Common myeloid progenitor, CD34-positive (primary cell): ENCODE measurements at places on chromosomes 2 and 18.

DNA sequence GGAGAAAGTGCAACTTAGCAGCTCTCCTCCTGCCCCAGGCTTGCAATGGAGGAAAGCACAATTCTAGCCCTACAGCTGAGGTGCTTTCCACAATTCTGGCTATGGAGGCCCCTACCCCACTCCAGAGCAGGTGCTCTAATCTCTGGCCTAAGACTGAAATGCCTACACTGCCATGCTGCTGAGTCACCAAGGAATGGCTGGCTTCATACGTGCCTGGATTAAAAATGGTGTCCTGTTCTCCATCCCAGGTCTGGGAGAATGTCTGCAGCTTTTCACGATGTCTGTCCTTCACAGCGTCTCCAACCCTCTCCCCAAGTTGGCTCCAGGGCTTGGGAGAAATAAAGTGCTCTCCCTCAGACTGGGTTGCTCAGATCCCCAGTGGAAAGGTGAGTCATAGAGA, 48.5 kb downstream of the MBOAT2 start:
- no peak for DNase-seq

GRCh38 chr2:222518570-222519381, 94.4 kb downstream of the SGPP2 start:
- no peak for DNase-seq

- no peak for DNase-seq
Observed at GRCh38 chr2:236056141-236056540, 112.0 kb downstream of the GBX2 start.

DNA sequence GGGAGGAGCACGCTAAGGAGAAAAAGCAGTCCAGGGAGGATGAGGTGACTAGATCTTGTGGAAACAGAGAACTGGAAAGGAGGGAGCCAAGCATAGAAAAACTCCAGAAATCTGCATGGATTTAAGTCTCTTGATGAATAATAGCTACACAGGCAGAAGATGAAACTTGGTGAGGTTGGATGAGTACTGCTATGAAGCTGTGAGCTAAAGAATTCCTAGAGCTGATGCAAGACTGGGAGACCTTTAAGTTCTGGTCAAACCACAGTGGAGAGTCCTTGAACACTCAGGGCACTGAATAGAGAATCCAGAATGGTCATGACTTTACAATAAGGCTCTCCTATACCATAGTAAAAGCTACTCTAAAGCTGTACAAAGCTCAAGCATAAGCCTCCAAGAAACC, 18.4 kb upstream of the PIEZO2 start:
- DNase-seq: no peak

GRCh38 chr18:59593291-59593717, 103.9 kb downstream of the CCBE1 start:
- DNase-seq: no peak

GRCh38 chr2:38380397-38381130, 3.5 kb upstream of the ATL2 start:
- DNase-seq: peak; percentile 93

GRCh38 chr2:108889907-108890306, 99.1 kb downstream of the EDAR start:
- peak; percentile 12 for DNase-seq

DNA sequence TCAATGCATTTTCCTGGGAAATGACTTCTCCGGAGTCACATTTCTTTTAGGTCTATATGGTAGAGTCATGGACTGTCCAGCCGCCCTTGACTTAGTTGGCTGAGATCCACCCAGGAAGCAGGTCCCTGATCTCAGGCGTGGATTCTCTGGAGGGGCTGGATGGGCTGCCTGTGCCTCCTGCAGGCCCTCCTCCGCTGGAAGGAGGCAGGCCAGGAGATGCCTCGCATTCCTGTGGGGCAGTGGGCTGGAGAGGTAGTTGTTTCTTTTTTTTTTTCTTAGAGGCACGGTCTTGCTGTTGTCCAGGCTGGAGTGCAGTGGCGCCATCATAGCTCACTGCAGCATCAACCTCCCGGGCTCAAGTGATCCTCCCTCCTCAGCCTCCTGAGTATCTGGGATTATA, 129.0 kb upstream of the MYCN start:
- no peak for DNase-seq

DNA sequence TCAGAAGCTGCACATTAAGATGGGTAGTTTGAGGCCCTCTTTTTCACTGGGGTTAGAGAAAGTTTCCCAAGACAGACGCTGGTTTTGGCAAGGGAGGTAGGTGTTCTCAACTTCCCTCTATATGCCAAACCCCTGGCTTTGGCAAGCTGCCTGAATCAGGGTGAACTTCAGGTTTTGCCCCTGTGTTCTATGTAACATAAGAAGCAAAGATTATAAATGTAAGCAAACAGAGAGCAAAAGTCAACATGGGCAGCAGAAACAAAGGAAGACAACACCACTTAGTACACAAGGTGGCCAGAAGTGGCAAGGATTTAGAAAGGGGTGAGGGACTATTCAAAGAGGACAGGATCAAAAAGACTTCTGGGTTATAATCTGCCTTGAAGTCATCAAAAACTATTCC, 70.5 kb upstream of the TFCP2L1 start:
- DNase-seq: peak; percentile 9

DNA sequence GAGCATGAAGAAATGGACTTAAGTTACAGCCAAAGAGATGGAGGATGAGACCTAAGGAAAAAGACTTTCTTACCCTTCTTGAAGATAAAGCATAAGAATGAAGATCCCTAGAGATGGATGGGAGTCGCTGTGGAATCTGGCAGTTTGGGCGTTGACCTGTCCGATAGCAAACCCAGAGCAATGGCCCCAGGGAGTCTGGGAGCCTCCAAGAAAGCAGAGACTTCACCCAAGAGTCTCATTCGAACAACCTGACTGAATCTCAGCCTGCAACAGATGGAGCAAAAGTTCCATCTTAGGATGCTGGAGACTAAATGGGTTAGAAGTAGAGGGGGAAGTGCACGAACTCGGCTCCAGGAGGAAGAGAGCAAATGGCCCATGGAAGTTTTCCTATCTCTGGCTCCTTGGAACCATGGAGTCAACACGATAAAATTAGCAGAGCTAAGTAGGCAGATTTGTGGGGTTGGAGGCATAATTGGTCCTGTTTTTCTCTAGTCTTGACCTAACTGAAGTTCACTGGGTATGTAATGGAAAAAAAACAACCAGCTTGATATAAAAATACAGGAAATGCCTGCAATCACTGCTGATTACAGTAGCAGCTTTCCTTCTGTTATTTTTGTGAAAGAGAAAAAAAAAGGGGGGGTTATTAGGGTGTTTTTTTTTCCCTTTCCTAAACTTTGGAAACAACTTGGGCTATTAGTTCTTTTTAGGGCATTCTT, 178.4 kb upstream of the EPAS1 start:
- no peak for DNase-seq

DNA sequence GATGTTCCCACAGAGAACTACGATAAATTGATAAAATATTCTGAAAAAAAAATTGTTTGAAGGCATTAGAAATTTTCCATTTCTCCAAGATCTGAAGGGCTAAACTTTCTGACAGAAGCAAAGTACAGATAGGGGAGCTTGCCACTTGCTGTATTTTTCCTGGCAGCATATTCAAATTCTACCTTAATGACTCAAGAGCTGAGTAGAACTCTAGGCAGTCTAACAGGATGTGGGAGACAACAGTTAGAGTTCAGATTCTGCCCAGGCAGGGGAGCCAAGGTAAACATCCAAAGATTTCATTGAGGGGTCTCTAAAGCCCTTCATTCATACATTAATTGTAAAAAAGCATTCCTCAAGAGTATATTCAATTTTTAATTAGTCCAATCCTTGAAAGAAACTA, 46.0 kb upstream of the RIT2 start:
- no peak for DNase-seq

DNA sequence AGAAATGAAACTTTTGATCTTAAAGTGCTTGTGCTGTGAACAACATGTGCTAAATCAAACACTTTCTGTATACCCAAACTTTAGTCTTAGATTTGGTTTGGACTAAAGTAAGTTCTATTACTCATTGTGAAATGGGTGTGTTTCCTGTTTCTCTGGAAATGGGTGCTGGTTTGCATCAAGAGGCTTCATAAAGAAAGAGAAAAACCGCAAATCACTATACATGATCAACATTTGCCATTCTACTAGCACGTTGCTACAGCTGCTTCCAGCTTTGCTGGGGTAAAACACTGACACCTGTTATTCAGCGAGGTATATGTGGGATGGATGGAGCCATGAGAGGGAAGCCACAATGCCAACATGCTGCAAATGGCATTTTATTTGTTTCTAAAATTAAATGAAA, 547.0 kb upstream of the ACVR2A start:
- no peak for DNase-seq

GRCh38 chr2:95017071-95017501, 8.4 kb upstream of the MAL start:
- DNase-seq: no peak

GRCh38 chr18:46761059-46761769, 4.4 kb upstream of the ST8SIA5 start:
- no peak for DNase-seq

GRCh38 chr2:64638502-64639120, 15.1 kb downstream of the SERTAD2 start:
- DNase-seq: no peak

DNA sequence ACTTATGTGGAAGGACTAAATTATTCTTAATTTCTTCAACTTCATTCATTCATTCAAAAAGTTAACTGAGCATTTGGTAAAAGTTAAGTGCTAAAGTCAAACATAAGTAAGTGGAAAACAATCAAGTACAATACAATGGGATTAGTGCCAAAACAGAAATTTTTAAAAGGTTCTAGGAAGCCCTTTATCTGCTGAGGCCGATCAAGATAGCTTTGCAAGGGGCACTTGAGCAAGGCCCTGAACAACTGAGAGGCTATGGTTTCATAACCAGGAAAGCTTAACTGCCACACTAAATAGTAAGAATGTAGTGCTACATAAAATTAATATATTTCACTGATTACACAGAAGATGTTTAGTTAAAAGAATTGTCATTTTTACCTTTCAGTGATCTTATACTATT, 76.5 kb downstream of the NOL10 start:
- no peak for DNase-seq

DNA sequence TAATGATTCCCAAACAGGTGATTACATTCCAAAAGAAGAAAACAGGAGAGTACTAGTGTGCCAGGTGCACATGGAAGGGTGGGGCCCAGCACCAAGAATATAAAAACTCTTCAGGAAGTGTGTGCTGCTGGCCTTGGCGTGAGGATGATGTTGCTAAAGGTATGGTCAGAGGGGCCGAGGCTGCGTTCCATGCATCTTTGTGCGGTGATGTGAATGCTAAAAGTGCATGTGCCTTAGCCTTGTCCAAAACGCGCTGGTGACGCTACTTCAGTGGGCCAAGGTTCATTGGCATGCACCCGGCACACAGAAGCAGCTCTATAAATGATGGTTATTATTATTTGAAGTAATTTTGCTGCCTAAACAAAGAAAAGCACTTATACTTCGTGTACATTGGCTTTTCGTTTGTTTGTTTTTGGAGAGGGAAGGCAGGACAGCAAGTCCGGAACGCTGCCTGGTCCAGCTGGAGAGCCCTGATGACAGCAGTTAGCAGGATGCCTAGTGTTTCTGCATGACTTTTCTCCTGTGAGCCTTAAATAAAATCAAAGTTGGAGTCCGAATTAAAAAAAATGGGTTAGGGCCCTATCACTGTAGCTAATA, 2.9 kb downstream of the ALKAL2 start:
- no peak for DNase-seq

GRCh38 chr2:157476953-157477709, 33.2 kb upstream of the CYTIP start:
- no peak for DNase-seq

GRCh38 chr2:64470766-64471295, 16.9 kb downstream of the LGALSL start:
- no peak for DNase-seq

DNA sequence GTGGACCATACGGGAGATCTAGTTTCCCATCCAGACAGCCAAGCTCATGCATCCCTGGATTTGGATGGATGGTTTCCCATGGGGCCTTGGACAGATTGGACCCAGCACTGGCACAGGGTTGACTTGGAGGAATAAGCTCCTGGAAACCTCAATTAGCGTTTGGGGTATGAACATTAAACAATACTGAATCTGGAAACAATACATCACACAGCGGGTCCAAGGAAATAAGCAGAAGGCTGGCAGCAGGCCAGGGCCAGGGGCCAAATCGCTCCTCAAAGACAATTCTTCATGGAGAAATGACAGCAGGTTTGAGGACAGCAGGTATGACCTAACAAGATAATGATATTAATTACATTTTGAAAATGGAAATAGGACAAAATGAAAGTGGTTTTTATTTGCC, 540.6 kb downstream of the RIT2 start:
- no peak for DNase-seq

GRCh38 chr2:41167014-41167413, 715.1 kb upstream of the SLC8A1 start:
- DNase-seq: no peak

GRCh38 chr2:231542136-231542535, 11.9 kb upstream of the NMUR1 start:
- no peak for DNase-seq
